ENCODE measurements at places on chromosomes 16 and 17. TPM values are rescaled to one million over a fixed set of nuclear protein-coding genes. Genes with fewer than 3 reads are reported as not detected.

Gene ALOX15B
- total RNA-seq: 5.7 TPM

Gene AATK
- 5.7 TPM for total RNA-seq

GRCh38 chr17:27495460-27495859 is 39.2 kb downstream of the KSR1 start:
- DNase-seq: no peak

DNA sequence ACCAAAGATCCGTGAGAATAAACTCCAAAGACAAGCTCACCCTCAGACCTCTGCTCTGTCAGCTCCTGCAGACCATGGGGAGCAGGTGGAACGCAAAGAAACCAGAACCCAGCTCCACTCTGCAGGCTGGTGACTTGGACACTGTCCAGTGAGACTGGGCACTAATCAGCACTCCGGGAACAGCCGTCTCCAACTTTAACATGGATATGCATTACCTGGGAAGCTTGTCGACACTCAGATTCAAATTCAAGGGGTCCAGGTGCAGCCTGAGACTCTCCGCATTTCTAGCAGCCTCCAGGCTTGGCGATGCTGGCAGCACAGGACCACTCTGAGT is 9.1 kb downstream of the SLX4 start:
- no peak for DNase-seq

DNA sequence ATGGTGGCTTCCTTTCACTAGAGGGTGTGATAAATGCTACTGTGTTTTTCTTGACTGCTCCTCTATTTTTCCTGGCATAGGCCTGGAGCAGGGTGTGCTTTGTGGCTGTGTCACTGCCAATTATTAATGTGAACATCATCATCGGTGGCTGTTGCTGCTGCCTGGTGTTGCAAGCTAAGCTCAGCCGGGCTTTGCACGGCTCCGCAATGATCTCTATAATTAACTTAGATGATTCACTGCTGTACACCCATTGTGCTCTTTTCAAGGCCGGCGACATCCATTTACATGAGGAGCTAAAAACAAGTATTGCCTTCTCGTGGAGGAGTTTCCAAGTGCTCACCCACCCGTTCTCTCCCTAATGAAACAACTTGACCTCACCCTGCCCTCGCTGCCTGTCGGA is 160.1 kb upstream of the IRX3 start:
- DNase-seq: no peak
